ENCODE measurements at places on chromosomes 6 and 20. TPM values are rescaled to one million over a fixed set of nuclear protein-coding genes. Genes with fewer than 3 reads are reported as not detected.

SAMD10 gene
- 0.19 TPM for total RNA-seq

GRCh38 chr6:168851460-168852375 is 401.9 kb downstream of the THBS2 start:
- H3K27me3 ChIP-seq, result no peaks in the 10 kb centered on the region
- no peak overlapping the region for H3K4me3 ChIP-seq
- no peak for DNase-seq
- no peaks in the 10 kb centered on the region for H3K4me1 ChIP-seq
- H3K36me3 ChIP-seq, result no peaks in the 10 kb centered on the region

SPEF1 gene
- total RNA-seq, result 0.34 TPM

GRCh38 chr6:51489133-51489532 is 598.3 kb downstream of the PKHD1 start:
- no peak overlapping the region for H3K27ac ChIP-seq
- peaks cover 10% of the 10 kb centered on the region for H3K4me1 ChIP-seq
- no peaks in the 10 kb centered on the region for H3K27me3 ChIP-seq

TBCC gene
- total RNA-seq, result 40.4 TPM

Measured in neural progenitor cell (in vitro differentiated cells).